ENCODE measurements at places on chromosomes 13 and 19.

DNA sequence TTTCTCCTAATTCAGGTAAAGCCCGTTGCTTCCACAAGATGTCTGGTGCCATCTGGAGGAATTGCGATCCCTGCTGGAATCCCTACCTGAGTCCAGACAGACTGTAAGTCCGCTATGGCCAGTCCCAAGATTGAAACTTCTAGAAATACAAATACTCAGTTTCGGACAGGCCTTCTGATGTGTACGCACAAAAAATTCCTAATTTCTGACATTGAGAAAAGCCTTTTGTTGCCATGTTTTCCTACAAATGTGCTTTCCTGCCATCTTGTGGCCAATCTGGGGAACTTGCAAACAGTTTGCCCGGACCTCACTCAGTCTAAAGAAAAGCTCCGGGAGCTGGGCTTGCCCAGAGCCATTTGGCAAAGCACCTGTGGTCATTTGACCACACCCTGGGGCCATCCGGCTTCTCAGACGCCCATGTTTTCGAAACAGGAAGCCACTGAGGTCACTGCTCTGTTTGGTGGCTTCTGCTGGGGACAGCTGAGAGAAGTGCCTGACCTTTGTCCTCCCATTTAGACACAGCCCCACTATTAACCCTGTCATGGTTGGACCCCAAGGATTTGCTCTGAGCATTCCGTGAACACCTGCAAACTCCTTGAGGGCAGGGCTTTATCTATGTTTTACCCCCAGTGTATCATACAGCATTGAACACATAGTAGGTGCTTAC is 79.4 kb downstream of the SLC15A1 start:
- DNase-seq, result peak; percentile 62

GRCh38 chr13:99335603-99336002 is 28.4 kb upstream of the GPR183 start:
- no peak for DNase-seq

DNA sequence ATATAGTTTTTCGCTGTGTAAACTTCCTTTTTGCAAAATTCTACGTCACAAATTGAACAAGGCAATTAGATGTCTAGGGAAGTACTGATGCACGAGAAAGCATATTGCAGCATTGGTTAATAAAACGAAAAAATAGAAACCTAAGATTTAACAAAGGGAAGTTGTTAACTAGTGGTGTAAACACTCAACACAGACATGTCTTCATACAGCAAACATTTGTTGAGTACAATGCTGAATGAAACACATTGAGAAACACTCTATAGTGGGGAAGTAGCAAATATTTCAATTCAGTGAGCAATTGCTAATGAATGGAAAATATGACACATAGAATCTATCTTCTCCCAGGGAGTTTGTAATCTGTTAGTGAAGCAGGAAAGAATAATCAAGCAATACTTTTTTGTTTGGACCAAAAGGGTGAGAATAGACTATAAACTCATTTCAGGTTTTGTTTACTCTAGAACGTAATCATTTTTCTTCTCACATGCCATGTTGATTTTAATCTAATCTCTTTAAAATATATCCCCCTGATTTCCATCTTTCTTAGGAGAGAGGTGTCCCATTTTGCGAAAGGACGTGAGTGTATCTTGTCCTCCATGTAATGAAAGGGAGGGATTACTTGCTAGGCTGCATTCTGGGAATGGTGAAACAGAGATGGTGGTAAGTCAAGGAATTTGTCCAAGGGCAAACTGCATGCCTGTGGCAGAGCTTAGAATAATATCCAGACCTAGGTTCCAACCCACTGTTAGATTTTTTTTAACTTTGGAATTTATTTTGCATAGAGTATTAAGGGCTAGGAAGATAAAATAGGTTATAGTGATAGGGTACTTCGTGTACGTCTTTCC is 1.7 kb upstream of the ANKRD10 start:
- no peak for DNase-seq

DNA sequence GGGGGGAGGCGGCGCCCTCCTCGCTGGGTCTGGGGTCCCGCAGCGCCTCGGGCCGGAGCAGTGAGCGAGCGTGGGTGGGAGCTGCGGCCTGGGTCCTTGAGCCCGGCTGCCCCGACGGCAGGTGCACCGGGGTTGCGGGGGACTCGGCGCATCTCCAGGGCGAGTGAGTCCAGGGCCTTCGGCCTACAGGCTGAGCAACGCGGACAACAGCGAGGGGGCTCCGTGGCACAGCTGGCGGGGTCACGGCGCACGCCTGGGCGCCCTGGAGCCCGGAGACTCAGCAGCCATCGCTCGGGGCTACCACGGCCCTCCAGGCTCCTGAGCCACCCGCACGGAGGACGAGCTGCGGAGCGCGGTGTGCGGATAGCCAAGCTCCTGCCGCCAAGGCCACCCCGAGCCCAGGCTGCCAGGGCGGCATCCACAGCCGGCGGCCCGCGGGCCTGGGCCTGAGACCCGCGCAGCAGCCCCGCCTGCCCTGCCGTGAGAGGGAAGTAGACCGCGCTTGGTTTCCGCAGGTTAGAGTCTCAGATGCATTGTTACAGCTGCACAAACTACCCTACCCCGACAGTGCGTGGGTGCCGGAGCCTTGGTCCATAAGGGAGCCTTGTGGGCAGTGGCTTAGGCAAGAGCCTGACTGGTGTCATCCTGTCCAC is 253.9 kb upstream of the SGCG start:
- no peak for DNase-seq

DNA sequence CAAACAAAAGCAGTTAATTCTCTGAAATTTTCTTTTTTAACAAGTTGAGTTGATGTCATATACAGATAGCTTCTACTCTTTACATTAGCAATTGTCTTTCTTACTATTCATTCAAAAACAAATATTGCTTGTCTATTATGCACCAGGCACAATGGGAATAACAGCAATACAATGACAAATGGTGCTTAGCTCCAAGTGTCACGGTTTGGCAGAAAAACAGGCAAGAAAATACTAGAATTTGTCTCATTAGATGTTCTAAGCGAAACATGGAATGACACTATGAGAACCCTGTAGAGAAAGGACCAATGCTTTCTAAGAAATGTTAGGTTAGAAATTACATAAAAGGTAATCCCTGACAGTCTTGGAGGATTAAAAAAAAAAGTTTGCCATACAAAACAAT is 187.6 kb downstream of the PCDH9 start:
- no peak for DNase-seq

GRCh38 chr13:21608961-21609360 is 5.0 kb upstream of the MICU2 start:
- DNase-seq, result no peak

GRCh38 chr19:34555447-34555846 is 73.9 kb downstream of the WTIP start:
- DNase-seq, result peak; percentile 9

DNA sequence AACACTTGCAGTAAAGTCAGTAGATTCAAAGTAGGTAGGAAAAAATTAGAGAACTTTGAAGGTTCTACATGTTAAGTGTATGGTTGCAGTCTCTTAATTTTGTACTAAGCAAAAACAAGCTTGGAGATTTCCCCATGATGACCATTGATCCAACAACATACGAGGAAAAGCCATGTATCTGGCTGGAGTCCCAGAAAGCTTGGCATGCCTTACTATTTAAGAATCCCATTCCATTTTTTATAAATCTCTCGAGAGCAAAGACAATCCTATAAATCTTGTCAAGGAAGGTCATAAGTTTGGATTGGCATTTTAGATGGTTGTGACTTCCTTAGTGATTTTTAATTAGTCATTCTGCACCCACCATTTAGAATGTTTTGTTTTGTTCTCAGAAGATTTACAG is 495.9 kb downstream of the GPC5 start:
- no peak for DNase-seq

GRCh38 chr19:6421075-6422014 is 3.3 kb downstream of the KHSRP start:
- DNase-seq, result no peak

- DNase-seq, result no peak
Observed at GRCh38 chr19:7497292-7497691, 8.5 kb upstream of the PEX11G start.

DNA sequence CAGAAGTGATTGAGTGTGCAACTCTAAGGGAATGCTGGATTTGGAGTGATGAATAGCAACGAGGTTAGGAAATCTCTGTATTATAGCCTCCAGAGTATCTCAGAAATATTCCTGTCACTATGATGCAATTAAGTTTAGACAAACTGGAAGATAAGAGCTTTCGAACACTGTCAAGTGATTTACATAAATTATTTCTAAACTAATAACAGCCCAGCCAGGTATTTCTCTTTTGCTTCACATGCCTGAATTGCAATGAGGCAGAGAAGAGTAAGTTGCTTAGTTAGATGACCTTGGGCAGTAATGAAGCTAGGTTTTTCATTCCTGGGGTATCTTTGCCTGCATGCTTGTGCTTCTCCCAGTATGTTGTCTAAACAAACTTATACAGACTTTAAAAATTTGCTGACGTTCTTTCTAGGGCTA is 134.5 kb downstream of the LMO7 start:
- no peak for DNase-seq

DNA sequence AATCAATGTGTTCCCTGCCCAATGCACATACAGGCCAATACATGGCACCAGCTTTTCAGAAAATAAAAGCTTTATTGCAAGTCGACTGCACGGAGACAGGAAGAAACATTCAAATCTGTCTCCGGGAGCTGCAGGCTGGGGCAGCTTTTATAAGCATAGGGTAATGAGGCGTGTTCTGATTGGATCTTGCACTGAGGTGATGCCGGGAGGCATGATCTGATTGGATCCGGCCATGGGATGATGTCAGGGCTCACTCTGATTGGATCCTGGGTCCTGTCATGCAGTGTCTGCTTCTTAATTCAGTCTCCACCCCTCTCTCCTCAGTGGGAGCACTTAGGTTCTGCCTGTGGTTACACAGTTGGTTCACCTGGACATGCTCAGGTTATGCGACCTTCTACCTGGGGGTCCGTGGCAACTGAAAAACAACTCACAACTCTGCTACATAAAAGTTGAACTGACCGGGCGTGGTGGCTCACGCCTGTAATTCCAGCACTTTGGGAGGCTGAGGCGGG is 11.8 kb upstream of the FBN3 start:
- no peak for DNase-seq

- DNase-seq, result no peak
Observed at GRCh38 chr13:45180713-45181601, 19.9 kb downstream of the KCTD4 start.

- DNase-seq, result peak; percentile 58
Observed at GRCh38 chr19:16386619-16387240, 62.1 kb downstream of the KLF2 start.

DNA sequence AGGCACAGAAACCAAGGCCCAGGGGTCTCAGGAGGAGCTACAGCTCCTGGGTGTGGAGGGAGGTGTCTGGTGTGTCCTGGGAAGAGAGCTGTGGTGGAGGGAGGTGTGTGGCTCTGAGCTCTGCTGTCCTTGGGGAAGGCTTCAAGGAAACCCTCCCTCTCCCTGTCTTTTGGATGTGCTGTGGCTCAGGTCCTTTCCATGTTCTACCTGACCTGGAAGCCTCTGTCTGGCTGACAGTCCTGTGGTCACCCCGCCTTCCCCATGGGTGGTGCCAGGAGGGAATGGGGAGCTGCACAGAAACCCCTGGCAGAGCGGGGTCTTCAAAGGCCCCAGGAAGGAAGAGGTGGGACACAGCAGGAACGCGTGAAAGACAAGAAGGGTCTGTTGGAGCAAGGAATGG is 617 bp upstream of the CEACAM7 start:
- no peak for DNase-seq

DNA sequence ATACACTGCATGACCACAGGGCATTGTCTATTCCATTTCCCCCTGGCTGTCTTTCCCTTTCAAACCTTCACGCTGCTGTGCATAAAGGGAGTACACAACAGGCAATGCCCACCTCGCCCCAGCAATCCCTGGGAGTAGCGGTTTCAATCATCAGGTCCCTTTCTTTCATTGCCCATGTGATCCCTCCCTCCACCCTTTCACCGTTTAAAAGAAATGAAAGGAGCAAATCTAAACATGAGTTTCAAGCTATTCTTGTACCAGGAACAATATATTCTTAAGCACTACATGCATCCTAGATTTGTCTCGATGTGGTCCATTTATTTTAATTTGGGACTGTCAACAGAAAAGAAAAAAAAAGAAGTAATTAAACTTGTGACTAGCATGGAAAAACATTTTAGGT is 123.4 kb upstream of the ARGLU1 start:
- DNase-seq, result no peak

DNA sequence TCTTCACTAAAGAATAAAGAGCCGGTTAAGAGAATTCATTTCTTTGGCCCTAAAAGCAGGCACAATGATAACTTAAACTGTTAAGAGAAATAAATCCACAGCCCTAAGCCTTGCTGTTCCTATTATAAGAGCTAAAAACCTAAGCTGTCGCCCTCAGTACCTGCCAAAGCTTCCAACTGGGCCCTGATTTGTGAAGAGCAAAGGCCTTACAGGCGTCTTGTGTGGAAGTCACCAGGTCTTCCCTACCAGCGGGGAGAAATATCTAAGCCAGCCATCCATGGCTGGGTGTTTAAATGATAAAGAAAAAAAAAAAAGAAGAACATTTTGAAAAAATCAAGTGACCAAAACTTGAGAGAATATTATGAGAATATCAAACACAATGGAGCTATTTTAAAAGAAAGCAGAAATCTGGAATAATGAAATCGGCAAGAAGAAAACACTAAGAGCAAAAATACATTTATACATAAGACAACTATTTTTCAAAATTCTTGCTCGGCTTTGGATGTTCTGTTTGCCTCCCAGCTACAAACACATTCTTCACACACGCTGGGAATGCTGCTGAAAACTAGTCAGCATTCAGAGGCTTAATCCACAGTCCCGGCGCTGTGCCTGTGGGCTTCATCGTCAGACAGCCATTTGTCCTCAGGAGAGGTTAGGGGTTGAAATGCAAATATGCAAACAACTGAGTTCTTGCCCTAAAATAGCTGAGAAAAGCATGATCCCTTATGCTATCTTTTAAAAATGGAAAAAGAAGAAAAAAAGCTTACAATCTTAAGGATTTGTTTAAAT is 89.8 kb upstream of the LSM14A start:
- DNase-seq, result no peak

DNA sequence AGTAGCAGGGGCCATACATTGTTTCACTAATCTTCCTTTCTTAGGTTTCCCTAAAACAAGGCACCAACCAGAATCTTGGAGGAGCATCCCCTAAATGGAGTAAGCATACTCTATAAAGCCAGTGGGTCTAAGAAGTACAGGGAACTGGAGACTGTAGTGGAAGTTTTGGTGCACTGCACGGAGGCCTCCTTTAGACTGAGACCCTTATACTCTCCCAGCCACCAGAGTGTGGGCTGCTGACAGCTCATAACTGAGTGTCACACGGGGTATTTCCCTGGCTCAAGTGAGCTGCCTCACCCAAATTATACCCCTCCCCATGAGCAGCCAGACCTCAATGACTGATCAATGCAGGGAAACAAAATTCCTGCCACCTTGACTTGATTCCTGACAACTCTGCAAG is 349.5 kb downstream of the NDFIP2 start:
- no peak for DNase-seq

DNA sequence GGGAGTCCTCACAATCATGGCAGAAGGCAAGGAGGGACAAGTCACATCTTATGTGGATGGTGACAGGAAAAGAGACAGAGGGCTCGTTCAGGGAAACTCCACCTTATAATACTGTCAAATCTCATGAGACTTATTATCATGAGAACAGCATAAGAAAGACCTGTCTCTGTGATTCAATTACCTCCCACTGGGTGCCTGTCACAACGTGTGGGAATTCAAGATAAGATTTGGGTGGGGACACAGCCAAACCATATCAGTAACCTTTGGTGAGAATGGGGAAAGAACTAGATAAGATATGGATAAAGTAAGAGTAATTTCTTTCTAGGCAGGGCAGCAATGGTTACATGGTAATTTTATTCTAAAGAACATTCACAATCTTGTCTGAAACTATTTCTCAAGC is 344.9 kb upstream of the KLF12 start:
- no peak for DNase-seq

Measured in urothelium cell line (cell line).